Cardiac muscle cell (in vitro differentiated cells and primary cell): ENCODE measurements at places on chromosomes 7 and 10. TPM values are rescaled to one million over a fixed set of nuclear protein-coding genes. Genes with fewer than 3 reads are reported as not detected.

DNA sequence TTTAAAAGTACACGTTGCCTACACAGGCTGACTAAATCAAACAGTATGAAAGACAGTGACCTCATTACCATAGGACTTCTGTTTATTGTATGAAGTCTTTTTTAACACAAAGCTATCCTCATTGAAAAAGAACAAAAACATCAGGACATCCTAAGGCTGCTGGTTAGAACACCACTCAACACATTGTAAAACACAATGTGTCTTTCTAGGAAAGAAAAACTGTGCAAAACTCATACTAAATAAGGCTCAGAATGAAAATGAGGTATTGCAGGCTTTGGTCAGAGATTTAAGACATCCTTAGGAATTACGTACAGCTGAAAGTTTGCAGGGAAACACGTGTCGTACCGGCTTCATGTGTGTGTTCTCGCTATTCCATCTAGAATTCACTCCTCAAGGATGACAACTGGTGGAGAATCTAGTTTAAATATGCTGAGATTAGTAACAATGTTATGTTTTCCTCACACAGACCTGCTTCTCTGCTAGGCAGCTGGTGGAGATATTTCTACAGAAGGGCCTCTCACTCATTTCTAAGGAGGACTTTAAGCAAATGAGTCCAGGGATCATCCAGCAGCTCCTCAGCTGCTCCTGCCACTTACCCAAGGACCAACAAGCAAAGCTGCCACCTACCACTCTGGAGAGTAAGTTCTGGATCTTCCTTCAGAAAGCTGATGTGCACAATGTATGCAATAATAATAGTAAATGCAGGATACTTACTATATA lies 29.3 kb downstream of the SLC39A12 start:
- DNase-seq = no peak

CAV2 gene
- 17.4 and 18.0 TPM in 2 replicates for polyA plus RNA-seq

GRCh38 chr7:51244885-51245284 lies 71.7 kb downstream of the COBL start:
- DNase-seq = no peak

- DNase-seq = no peak
Observed at GRCh38 chr7:99270702-99271101, 1.9 kb upstream of the MYH16 start.

SFTPA1 gene
- polyA plus RNA-seq = not detected in 2 replicates

- DNase-seq = no peak
Observed at GRCh38 chr7:17325364-17325763, 26.9 kb downstream of the AHR start.

GRCh38 chr7:131400681-131401176 lies 73.1 kb downstream of the MKLN1 start:
- no peak for DNase-seq

- peak; percentile 70 for DNase-seq
Observed at GRCh38 chr10:44300666-44301649, 83.9 kb downstream of the CXCL12 start.

GRCh38 chr7:142868188-142868985 lies 13.5 kb downstream of the EPHB6 start:
- no peak for DNase-seq

- no peak for DNase-seq
Observed at GRCh38 chr10:132858121-132859081, 72.5 kb upstream of the NKX6-2 start.

DNA sequence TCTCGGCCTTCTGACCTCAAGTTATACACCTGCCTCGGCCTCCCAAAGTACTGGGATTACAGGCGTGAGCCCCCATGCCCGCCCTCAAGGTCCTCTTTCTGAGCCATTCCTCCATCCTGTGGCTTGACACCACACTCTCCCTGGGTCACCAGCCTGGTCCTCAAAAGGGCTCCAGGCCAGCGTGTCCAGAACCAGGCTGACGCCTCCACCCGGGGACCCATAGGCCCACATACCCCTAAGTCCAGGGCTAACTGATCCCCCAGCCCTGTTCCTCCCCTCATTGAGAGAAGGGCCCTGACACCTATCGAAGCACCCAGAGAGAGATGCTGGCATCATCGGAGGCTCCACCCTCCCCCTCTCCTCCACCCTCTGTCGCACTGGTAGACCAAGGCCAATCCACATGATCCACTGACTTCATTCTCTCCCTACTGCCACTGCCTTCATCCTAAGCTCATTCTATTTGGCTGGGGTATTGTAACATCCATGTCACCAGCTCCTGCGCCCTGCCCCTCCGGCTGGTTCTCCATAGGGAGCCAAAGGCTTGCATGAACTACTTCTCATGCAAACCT lies 46.7 kb downstream of the TMEM270 start:
- no peak for DNase-seq

AZGP1 gene
- not detected in 2 replicates for polyA plus RNA-seq

ANKRD61 gene
- 1.9 TPM in 1 of 2 replicates, not detected in the other for polyA plus RNA-seq

- DNase-seq = no peak
Observed at GRCh38 chr7:17436126-17436525, 137.7 kb downstream of the AHR start.

SFRP4 gene
- 7.5 and 8.6 TPM in 2 replicates for polyA plus RNA-seq

BPGM gene
- 21.2 and 32.2 TPM in 2 replicates for polyA plus RNA-seq

DNA sequence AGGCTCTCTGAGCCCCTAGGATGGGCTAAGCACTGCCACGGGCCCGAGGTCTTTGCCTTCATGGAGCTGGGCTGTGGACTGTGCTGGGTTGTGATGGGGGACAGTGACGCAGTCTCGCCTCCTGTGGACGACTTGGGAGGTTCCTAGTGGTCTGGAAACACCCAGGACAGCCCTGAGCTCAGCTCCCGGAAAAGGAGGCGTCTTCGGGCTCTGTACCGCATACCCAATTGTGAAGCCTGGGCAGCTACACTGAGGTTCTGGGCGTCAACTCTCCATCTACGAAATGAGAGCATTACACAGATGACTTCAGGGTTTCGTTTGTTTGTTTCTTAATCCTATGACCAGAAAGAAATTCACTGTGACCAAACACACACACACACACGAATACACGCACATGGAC lies 79.6 kb upstream of the KAT6B start:
- no peak for DNase-seq

- peak; percentile 87 for DNase-seq
Observed at GRCh38 chr7:106358103-106358663, 73.4 kb upstream of the NAMPT start.

- no peak for DNase-seq
Observed at GRCh38 chr10:98244586-98244985, 23.4 kb downstream of the LOXL4 start.

SKAP2 gene
- polyA plus RNA-seq = 1.2 and 2.8 TPM in 2 replicates

GRCh38 chr7:69440976-69441375 lies 157.3 kb upstream of the AUTS2 start:
- DNase-seq = no peak

DNA sequence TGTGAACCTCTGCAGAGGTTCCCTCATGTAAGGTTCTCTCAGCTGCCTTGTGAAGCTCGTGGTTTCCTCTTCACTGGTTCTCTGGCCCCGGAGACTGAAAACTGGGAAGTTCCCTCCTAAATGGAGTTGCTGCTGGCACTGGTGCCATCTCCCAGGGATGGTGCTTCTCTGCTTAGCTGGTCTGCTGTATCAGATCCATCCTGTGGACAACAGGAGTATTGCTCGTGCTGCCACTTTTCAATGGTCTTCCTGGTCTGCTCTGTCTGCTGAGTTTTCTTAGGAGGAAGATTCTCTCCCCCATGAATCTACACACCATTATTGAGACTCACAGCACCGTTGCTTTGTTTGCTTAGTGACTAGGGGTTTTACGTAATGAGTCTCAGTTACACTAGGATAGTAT lies 247.8 kb downstream of the OTUD1 start:
- no peak for DNase-seq

- DNase-seq = no peak
Observed at GRCh38 chr10:15231426-15231825, 62.9 kb upstream of the NMT2 start.

DNA sequence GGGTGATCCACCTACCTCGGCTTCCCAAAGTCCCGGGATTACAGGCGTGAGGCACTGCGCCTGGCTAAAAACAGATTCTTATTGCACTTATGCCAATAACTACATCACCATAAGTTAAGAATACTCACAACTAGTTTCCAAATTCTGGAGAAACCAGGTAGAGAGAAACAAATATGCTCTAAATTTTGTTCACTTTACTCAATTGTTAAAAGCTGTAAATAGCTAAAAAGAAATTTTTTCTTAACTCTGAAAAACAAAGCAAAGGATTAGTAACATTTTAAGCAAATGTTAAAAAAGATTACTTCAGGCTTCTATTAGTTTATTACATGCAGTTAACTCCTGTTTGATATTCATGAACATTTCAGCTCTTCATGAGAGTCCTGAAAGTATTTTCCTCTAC lies 28.3 kb upstream of the ZMIZ2 start:
- DNase-seq = no peak

DNA sequence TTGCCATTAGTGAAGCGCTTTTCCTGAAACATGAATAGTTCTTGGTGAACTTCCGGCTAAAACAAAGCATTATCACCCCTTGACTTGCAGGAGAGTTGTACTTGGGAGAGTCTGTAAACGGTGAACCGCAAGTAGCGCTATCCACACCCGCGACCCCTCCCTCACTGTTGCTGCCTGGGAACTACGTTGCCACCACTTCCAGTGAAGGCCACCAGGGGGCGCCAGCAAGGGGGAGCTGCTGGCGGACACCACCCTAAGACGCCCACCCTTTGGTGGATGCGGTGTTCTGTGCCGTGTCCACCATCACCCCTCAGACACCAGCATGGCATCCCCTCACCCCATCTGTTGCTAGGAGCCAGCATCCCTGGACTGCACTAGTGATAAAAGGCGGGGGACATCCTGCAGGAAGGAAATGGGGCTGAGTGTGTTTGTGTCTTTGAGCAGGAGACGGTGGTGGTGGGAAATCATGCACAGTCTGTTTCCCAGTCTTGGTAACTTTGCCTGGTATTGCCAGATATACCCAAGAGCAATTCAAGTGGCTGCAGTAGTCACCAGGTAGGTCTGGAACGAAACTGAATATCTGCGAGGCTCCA lies 298.2 kb downstream of the FRMD4A start:
- peak; percentile 39 for DNase-seq

BEND7 gene
- polyA plus RNA-seq = 10.8 and 12.2 TPM in 2 replicates

DNA sequence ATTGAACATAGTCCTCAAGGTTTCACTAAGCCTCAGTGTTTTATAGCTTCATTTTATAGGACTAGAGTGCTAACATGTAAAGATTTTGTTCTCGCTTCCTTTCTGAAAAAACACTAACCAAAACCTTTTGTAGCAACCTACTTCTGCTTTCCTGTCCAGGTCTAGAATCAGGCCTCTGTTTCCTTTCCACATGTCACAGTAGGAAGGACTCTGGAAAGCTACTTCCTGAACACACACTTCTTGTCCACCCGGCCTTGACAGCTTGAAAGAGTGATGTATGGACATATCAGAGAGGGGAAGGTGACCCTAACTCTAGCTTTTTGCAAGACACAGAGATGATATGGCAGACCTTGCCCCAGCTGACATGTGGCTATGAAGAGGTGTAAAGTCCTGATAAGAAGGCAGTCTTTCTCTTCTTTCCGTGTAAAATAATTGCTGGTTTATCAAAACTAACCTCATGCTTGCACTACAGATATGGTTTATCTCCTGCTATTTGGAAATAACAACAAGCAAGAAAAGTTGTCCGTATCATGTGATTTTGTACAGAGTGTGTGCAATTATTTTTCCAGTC lies 175.4 kb downstream of the SKAP2 start:
- DNase-seq = no peak

ADAMTS14 gene
- polyA plus RNA-seq = 1.2 and 2.2 TPM in 2 replicates

- DNase-seq = no peak
Observed at GRCh38 chr7:45434167-45434784, 139.9 kb upstream of the ADCY1 start.

BMPER gene
- 53.6 and 95.3 TPM in 2 replicates for polyA plus RNA-seq

CYP26A1 gene
- 1.2 and 3.0 TPM in 2 replicates for polyA plus RNA-seq

DNA sequence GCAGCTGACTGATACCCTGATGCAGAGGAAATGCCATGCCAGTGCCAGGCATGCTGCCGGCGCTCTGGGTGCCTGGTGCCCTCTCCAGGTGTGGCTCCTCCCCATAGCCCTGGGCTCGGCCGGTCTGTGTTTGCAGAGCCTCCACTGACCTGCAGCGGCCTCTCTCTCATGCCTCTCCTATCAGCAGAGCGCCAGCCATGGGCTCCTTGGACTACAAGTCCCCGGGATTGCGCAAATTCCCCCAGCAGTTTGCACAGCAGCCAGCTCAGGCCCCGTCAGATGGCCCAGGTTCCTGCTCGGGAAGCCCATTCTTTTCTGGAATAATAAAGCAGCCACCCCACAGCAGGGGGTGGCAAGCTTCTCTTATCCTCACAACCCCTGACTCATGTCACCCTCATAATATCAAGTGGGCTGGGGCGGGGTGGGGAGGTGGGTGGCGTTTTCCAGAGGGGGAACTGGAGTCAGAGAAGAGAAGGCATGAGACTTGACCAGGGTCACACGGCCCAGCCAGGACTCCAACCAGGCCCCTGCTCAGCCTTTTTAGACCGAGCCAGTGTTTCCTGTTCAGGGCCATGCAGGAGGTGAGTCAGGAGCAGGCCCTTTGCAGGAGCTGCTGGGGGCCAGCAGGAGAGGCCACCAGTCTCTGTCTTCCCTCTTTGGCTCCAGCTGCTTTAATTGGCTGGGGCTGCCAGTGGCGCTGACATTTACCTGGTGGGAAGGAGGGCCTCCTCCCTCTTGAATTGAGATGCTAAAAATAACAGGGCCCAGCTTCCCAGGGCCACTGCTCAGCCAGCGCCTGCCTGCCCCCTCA lies 58.6 kb downstream of the ZMIZ1 start:
- peak; percentile 52 for DNase-seq

DNA sequence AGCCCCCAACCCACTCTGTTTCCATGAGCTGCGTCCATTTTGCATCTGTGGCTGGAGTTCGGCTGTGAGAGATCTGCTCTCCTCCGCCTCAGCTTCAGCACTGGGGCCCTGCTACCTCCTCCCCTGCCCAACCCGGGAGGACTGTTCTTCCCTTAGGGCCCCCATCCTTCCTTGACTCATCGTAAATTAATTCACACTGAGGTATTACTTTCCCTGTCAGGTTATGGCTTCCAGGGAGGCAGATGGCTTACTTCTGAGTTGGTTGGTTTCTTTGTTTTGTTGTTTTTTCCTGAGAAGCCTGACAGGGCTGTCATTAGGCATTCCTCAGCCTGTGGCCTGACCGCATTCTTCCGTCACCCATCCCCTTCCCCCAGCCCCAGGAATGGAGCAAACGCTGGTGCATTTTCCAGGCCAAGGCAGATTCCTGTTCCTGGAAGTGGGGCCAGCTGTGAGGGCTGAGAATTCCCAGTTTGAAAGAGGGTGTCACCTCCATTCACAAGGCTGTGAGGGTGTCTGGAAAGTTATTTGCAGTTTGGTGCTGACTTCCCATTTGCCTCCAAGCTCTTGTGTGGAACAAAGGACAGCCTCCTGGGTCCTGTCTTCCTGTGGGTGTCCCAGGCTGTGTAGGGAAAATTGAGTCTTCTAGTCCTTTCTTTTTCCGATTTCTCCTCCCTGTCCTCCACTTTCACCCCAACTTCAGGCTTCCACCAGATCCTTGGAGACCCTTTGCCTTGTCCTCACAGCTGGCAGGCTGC lies 11.7 kb downstream of the CPA5 start:
- DNase-seq = peak; percentile 98

GRCh38 chr10:122404576-122404975 lies 30.1 kb downstream of the PLEKHA1 start:
- no peak for DNase-seq

DNA sequence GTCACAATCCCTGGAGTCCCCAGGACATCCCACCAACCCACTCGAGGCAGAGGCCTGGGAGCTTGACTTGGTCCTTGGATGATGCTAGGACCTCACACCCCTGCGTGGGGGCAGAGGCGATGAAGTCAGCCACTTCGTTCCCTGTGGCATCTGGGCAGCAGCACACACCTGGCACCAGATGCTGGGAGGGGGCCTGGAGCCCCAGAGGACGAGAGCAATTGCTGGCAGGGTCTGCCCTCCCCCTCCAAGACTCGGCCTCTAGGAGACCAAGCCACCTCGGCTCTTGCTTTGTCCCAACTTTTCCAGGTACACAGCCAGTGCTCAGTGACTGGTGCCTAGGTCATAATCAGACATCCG lies 39.1 kb downstream of the DPYSL4 start:
- no peak for DNase-seq
